ENCODE measurements at places on chromosomes 7 and 10.

GRCh38 chr10:49173201-49173772, 14.9 kb downstream of the TMEM273 start:
- DNase-seq = peak; percentile 37

DNA sequence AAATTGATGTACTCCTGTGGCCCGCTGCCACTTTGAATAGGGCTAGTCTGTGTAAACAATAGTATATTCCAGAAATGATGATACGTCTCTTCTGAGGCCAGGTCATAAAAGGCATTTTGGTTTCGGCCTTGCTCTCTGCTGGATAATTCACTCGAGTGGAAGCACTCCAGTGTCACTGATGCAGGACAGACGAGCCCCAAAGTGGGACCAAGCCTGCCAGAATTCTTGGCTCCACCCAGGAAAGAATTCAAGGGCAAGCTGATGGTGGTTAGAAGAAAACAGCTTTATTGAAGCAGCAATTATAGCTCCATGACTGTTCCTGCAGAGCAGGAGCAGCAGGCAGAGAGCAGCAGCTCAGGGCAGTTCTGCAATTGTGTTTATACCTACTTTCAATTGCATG, 717.6 kb downstream of the GRM8 start:
- DNase-seq = no peak

GRCh38 chr7:132680590-132680989, 104.3 kb upstream of the PLXNA4 start:
- no peak for DNase-seq

DNA sequence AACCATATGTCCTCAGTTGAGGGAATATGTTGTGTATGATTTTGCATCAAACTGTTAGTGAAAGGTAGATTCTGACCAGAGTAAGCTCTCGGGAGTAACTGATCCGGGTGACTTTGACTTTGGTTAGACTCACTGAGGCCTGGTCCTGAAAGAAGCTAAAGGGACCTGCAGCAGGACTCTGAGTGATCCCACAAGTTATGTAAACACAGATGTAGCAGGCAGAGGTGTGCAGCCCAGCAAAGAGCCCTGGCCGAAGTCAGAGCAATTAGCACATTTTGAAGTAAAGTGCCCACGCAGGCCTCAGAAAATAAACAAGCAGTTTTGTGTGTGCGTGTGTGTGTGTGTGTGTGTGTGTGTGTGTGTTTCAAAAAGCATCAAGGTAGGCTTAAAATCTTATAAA, 245.6 kb upstream of the FERD3L start:
- no peak for DNase-seq

- no peak for DNase-seq
These were observed 11.7 kb downstream of the ORAI2 start for GRCh38 chr7:102444961-102445673.

- no peak for DNase-seq
These were observed 972.6 kb downstream of the KCNMA1 start for GRCh38 chr10:76665029-76665428.
